NCI-H2171 (cell line): ENCODE measurements at places on chromosomes 13 and 19.
A peak's percentile ranks its signal among the peaks of the same experiment; 100 is the strongest.

- DNase-seq = no peak
Measured at GRCh38 chr19:31772915-31773314, 423.7 kb upstream of the TSHZ3 start.

DNA sequence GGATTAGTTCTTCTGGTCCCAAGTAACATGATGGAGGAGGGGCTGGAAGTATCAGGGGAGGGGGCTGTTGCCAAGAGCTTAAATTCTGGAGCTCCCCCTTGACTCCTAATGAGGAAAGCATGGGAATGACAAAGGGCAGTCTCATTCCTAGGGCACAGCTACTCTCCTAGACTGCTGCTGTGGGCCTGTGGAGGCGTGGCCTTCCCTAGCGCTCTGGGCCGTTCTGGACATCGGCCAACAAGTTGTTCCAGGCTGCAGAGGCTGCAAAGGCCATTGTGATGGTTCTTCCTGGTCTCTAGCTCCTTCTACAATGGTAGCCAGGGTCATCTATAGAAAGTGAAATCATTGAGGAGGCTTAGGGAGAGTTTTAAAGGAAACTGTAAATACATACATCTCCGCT is 916.6 kb downstream of the DIAPH3 start:
- DNase-seq = no peak

DNA sequence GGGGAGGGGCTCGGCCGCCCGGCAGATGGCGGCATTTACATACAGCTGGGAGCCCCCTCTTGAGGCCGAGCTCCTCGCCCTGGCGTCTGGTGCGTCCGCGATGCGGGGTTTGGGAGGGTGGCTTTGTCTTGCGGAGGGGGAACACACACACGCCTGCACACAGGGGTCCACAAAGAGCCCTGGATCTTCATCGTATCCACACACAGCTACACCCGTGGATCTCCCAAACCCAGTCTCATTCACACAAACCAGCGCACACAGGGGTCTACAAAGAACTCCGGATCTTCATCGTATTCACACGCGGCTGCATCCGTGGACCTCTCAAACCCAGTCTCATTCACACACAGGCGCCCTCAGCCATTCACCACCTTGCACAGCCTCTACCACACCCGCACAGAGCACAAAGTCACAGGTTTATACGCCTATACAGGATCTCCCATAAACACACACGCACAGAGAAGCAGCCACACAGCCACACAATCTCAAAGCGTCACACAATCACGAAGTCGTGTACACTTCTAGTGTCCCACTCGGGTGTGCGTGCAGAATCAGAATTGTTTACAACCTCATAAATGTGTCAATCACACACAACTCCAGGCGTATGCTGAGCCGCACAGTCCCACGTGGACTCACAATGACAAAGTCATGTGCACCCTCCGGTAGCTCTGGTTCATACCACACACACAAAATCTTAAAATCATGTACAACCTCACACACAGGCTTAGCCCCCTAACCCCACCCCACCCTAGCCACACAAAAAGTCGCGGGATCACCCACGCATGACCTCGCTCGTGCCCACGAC is 550 bp upstream of the DLL3 start:
- DNase-seq = peak; percentile 70

- DNase-seq = no peak
Measured at GRCh38 chr13:95444006-95444730, 108.4 kb upstream of the CLDN10 start.

DNA sequence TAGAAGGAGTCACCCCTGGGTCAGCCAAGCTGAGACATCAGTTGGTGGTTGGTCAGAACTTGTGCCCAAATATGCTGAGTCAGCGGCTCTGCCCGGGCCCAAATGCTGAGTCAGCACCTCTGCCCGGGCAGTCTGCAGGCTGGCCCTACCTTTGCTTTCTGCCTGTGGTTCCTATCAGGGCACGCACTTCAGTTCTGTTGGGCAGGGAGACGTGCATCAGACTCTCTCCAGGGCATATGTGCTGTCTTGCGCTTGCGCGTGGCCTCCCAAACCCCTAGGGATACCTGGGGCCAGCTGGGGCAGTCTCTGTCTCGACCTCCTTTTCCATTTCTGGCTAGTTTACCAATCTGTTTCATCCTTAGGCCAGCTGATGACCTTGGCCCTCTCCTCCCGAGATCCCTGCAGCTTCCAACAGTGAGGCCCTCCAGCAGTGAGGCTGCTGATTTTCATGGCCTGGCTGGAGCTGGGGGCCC is 24.4 kb upstream of the LDLR start:
- no peak for DNase-seq
